Transverse colon (tissue), 4 donors: ENCODE measurements at places on chromosomes 11 and 22.
A peak's percentile ranks its signal among the peaks of the same experiment; 100 is the strongest.

DNA sequence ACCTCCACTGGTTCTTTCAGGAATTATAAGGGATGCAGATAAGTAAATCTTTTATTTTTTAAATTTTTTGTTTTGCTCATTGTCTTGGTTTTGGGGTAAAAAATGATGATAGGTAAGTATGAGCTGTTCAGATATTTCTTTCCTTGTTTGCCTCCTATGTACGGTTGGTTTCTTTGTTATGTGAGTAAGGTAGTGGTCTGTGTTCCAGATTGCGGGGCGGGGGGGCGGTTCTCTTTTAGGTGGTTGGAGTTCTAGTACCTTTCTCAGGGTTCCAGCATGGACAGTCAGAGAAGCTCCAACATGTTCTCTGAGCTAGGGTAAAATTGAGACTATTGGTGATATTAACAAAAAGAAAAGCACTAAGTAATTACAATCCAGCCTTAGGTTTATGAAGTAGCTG, 2.4 kb downstream of the CTNND1 start:
- peaks cover 41% of the 10 kb centered on the region for H3K4me1 ChIP-seq
- no peak overlapping the region for H3K4me3 ChIP-seq
- no peaks in the 10 kb centered on the region for H3K36me3 ChIP-seq
- no peak for DNase-seq
- peak overlapping the region; percentile 99 for H3K27ac ChIP-seq
- H3K27me3 ChIP-seq, result no peaks in the 10 kb centered on the region

GRCh38 chr22:44067033-44067432, 42.9 kb downstream of the PARVB start:
- no peak overlapping the region for H3K4me3 ChIP-seq
- H3K27me3 ChIP-seq, result no peaks in the 10 kb centered on the region
- no peak overlapping the region for H3K27ac ChIP-seq
- no peak for DNase-seq

DNA sequence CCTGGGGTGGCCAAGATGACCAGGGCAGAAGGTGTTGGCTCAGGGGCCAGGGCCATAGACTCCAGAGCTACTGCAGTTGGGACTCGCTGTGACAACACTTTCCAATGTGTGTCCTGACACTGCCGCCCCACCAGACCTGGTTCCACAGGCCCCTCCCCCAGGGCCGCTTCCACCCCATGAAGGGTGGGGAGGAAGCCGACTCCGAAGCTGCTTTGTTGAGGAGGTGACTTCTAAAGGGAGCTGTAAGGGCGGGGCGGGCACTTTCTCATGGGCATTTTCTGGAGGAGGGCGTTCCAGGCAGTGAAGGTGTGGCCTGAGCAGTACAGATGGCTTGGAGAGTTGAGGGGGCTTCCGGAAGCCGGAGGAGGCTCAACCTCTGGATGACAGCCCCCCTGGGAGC, 6.3 kb downstream of the FGF3 start:
- H3K27me3 ChIP-seq, result peaks cover 44% of the 10 kb centered on the region
- no peak overlapping the region for H3K4me3 ChIP-seq
- H3K27ac ChIP-seq, result no peak overlapping the region

GRCh38 chr11:88188932-88189253, 13.7 kb upstream of the RAB38 start:
- no peak overlapping the region for H3K27ac ChIP-seq
- H3K4me1 ChIP-seq, result no peaks in the 10 kb centered on the region
- no peak for DNase-seq
- no peaks in the 10 kb centered on the region for H3K36me3 ChIP-seq

- peaks cover 4% of the 10 kb centered on the region for H3K4me1 ChIP-seq
- H3K4me3 ChIP-seq, result no peak overlapping the region
- H3K27ac ChIP-seq, result no peak overlapping the region
- DNase-seq, result peak; percentile 67
- peaks cover 3% of the 10 kb centered on the region for H3K27me3 ChIP-seq
- no peaks in the 10 kb centered on the region for H3K36me3 ChIP-seq
Measured at GRCh38 chr11:123577081-123577598, 77.3 kb downstream of the SCN3B start.

GRCh38 chr11:96620464-96621044, 230.7 kb downstream of the JRKL start:
- no peaks in the 10 kb centered on the region for H3K27me3 ChIP-seq
- no peaks in the 10 kb centered on the region for H3K36me3 ChIP-seq
- H3K27ac ChIP-seq, result no peak overlapping the region

DNA sequence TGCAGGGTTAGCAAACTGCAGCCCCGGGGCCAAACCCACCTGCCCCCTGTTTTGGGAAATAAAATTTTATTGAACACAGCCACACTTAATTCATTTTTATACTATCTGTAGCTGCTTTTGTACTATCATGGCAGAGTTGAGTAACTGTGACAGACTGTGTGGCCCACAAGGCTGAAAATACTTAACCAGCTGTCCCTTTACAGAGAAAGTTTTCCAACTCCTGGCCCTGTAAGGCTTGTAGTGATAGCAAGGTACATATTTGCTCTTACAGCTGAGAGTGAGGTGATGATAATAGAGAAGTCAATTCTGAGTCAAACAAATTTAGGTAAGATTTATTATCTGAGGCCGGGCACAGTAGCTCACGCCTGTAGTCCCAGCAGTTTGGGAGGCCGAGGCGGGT, 87.4 kb upstream of the SLC6A5 start:
- H3K27me3 ChIP-seq, result no peaks in the 10 kb centered on the region
- H3K36me3 ChIP-seq, result no peaks in the 10 kb centered on the region
- no peak overlapping the region for H3K27ac ChIP-seq
- H3K4me1 ChIP-seq, result no peaks in the 10 kb centered on the region
- DNase-seq, result no peak

DNA sequence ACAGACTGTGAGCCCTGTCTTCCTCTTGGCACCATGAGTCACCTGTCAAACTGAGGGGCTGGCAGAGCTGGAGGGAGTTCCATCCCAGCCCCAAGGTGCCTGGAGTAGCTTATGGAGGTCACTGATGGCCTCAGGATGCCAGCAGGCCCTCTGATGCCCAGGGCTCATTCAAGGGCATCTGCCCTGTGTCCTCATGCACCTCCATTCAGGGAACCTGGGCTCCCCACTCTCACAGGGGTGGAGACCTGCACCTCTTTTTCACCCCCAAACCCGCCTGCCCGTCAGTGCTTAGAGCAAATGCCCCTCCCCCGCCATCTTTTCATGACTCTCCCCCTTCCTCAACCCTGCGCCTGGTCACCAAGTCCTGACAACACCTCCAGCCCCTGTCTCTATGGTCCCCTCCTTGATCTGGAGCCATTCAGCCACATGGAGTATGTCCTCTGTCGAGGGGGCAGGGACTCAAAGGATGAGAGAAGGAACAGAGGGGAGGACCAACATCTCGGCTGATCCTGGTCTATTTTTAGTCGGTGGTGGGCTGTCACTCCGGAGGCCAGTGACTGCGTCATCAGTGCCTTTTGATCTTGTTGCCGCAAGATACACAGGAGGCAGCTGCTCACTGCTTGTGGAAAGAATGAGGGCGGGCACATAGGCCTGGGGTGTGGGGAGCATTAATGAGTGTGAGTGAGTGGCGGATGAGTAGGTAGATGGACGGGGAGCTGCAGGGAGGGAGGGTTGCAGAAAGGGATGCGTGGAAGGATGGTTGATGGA, 72.2 kb downstream of the CDKN1C start:
- H3K4me3 ChIP-seq, result no peak overlapping the region
- peaks cover 10% of the 10 kb centered on the region for H3K4me1 ChIP-seq
- no peaks in the 10 kb centered on the region for H3K27me3 ChIP-seq
- H3K27ac ChIP-seq, result no peak overlapping the region
- no peak for DNase-seq

DNA sequence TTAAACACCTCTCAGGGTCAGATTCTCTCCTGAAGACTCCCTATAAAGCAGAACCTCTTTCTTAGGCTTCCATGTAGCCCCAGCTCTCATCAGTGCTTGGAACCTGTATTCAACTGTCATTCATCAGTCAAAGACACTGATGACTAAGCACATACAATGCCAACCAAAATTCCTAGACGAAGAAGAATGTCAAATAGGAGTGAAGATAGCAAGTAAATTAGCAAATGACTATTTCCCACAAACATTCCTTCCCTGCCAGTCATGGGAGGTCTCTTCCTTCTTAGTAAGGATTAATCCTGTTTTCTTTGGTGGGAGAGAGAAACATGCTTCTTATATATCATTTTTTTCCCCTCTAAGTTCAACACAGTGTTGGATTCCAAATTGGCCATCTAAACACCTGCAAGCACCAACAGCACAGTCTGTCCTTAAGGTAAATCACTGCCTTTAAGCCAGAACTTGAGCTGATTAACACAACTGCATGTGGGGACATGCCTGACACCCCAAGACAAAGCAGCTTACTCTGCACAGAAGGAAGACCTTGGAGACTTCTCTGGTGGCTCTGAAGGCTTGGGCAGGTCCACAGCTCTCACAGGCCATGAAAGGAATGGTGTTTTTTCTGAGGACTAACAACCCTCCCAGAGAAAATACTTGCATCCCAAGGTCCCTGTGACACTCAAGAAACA, 47.5 kb upstream of the ME3 start:
- no peaks in the 10 kb centered on the region for H3K27me3 ChIP-seq
- no peak overlapping the region for H3K4me3 ChIP-seq
- no peak for DNase-seq

- DNase-seq, result peak; percentile 57
- H3K4me1 ChIP-seq, result peaks cover 27% of the 10 kb centered on the region
- no peak overlapping the region for H3K4me3 ChIP-seq
Measured at GRCh38 chr22:40156001-40156516, 21.7 kb upstream of the TNRC6B start.
